SJSA1 (cell line): ENCODE measurements at places on chromosomes 4 and X. TPM values are rescaled to one million over a fixed set of nuclear protein-coding genes. Genes with fewer than 3 reads are reported as not detected.

The KIT gene
- total RNA-seq = not detected in 2 replicates

The CT45A1 gene
- total RNA-seq = not detected in 2 replicates

The NAP1L2 gene
- total RNA-seq = 0.06 TPM in 1 of 2 replicates, not detected in the other

The PIN4 gene
- total RNA-seq = 5.3 and 7.2 TPM in 2 replicates

The PRR32 gene
- not detected in 2 replicates for total RNA-seq

The POU4F2 gene
- not detected in 2 replicates for total RNA-seq

The CENPVL1 gene
- not detected in 2 replicates for total RNA-seq

The CD99L2 gene
- 21.1 and 25.8 TPM in 2 replicates for total RNA-seq

The PSAPL1 gene
- not detected in 2 replicates for total RNA-seq

The FAM184B gene
- not detected in 2 replicates for total RNA-seq

The RRH gene
- not detected in 2 replicates for total RNA-seq

The CA5B gene
- total RNA-seq = 4.6 and 7.4 TPM in 2 replicates

The FAT1 gene
- 338 and 483 TPM in 2 replicates for total RNA-seq

The IDH3G gene
- total RNA-seq = 51.0 and 80.1 TPM in 2 replicates

The EOLA1 gene
- total RNA-seq = 30.5 and 41.5 TPM in 2 replicates

The FAM47A gene
- not detected in 2 replicates for total RNA-seq

The CCDC120 gene
- total RNA-seq = 0.58 TPM in 1 of 2 replicates, not detected in the other

The AKAP4 gene
- total RNA-seq = not detected in 2 replicates

The FOXR2 gene
- total RNA-seq = not detected in 2 replicates

The PALLD gene
- total RNA-seq = 99.8 and 118 TPM in 2 replicates

The NXF2 gene
- total RNA-seq = not detected in 2 replicates

The FGFR3 gene
- total RNA-seq = 10.2 and 13.8 TPM in 2 replicates

The FGD1 gene
- total RNA-seq = 3.4 and 5.7 TPM in 2 replicates

The GRIA3 gene
- not detected in 2 replicates for total RNA-seq
